ENCODE measurements at places on chromosomes 5 and 9.

- no peak for DNase-seq
These were observed 167.7 kb downstream of the ACTL7B start for GRCh38 chr9:108688051-108688450.

- no peak for DNase-seq
These were observed 244.1 kb upstream of the PRR16 start for GRCh38 chr5:120219988-120220387.

GRCh38 chr9:133640160-133640559 is 4.0 kb downstream of the DBH start:
- no peak for DNase-seq

DNA sequence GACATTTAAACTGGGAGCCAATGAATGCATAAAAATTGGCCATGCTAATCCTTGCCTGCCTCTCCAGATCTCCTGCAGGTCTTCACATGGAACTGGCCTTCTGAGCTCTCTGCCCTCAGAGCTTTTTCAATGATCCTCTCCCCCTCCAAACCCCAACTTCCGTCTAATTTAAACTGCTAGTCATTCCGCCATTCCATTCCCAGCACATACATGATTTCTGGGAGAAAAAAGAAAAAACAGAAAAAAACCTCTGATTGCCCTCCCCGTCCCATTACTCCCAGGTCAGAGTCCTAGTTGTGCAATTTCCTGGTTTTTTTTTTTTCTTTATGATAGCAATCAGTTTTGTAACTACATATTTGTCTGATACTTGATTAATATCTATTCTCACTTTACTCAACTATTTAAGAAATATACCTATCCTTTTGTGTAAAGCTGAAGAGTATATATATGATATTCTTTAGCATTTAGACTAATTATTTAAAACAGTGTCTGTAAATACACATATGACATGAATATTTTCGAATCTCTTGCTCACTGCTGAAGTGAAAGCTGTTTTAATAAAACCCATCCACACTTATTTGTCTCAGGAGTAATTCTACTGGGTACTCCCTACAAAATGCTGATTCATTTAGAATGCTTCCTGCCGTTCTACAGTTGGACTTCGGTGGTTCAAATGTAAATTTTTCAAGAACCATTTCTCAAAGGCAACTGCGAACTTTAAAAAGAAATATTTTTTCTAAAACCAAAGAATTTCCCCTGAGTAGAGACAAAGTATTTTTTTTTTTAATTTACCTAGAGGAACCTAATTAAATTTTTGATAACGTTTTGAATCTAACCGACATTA is 1.6 kb downstream of the HINT1 start:
- no peak for DNase-seq

GRCh38 chr9:2396622-2397285 is 224.8 kb upstream of the VLDLR start:
- no peak for DNase-seq

GRCh38 chr5:150342583-150342982 is 14.9 kb upstream of the TCOF1 start:
- no peak for DNase-seq

DNA sequence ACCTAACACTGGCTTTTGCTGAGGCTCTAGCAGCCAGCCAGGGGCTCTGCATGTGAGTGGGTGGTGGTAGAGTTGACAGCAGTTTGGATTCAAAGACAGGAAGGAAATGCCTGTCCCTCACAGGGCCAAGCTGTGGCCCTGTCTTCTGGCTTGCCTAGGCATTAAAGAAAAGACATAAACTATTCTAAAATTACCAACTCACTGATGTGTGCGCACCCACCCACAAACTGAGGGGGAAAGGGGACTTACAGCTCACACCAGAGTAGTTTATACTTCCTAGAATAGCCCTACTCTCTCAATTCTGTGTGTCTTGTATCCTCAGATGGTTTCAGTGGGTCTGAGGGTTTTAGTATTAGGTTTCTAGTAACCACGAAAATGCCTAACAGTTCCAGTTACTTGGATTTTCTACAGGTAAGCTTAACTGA is 18.3 kb upstream of the IL13 start:
- no peak for DNase-seq

DNA sequence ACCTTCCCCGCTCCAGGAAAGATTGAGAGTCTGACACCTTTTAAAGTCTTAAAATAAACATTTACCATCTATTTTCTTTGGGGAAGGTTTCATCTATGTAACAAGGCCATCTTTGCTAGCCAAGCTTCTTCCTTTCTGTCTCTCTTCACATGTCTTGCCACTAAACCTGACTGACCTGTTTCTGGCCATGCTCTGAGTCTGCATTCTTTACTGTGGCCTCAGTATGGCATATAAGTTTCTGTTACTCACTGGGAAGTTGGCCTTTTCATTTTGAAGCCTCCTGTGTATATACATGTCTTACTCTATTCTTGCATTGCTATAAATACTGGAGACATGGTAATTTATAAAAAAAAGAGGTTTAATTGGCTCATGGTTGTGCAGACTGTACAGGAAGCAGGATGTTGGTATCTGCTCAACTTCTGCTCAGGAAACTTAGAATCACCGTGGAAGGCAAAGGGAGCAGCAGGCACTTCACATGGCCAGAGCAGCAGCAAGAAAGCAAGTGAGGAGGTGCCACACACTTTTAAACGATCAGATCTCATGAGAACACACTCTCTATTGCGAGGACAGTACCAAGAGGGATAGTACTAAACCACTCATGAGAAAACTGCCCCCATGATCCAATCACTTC is 48.1 kb downstream of the KCNV2 start:
- DNase-seq, result no peak

GRCh38 chr5:39342460-39342859 is 21.8 kb downstream of the C9 start:
- no peak for DNase-seq

DNA sequence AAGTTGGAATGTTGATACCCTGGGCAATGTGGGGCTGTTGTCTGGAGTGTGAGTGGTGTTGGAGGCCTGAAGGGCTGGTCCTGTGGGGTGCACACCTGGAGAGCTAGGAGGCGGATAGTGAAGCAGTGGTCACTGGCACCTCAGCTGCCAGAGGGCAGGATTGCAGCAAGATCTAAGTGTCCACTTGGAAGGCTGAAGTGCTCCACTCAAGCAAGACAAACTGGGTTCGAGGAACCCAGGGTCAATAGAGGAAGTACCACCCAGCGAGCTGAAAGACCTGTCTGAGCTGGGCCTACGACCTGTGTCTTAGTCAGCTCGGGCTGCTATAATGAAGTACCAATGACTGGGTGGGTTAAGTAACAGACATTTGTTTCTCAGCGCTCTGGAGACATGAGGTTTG is 39.7 kb upstream of the TJP2 start:
- no peak for DNase-seq

GRCh38 chr5:155508673-155509072 is 495.1 kb downstream of the KIF4B start:
- no peak for DNase-seq

DNA sequence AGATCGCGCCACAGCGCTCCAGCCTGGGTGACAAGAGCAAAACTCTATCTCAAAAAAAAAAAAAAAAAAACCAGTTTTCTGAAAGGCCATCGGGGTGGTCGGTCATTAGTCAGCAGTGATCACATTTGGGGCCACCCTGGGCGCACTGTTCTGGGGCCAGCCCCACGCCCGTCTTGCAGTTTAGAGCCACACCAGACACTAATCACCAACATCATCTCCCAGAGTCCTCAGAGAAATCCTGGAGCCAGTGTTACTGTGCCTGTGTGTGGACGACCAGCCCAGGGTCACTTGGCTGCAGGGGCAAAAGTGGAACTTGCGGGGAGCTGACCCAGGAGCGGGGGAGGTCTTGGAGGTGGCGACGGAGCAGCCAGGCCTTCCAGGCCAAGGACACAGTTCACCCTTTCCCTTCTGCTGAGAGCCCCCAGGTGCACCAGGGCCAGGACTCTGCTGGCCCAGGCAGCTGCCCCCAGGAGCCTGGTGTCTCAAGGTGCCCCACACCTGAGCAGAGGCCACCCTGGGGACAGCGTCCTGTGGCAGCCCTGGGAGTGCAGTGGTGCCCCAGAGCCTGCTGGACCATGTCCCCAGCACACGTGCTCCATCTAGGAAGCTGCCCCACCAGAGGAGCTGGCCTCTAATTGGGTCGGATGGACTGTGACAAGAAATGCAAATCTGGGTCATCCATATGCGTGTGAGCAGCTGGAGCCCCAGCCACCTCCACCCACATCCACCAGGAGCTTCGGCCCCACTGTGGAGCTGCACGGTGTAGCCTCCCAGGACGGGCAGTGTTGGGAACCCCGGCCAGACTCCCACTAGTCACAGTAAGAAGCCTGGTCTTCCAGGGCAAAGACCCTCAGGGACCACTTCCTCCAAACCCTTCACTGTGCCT is 51.1 kb downstream of the NEK6 start:
- no peak for DNase-seq

DNA sequence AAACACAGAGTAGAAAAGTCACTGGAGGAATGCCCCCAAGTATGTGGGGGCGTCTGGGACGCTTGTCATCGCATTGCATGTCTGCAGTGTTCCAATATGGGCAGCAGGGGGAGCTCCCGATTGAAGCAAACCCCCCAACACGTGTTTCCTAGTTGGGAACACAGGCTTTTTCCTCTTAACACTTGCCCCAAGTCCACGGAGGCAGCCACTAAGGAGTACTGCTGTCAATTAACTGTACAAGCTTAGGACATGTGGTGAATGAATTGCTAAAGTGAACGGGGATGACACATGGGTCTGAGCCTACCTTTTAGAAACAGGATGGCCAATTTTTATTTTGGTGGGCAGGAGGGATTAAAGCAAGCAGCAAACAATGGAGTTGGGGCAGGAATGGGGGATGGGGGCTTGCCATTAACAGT is 2.2 kb downstream of the GABRB2 start:
- no peak for DNase-seq

DNA sequence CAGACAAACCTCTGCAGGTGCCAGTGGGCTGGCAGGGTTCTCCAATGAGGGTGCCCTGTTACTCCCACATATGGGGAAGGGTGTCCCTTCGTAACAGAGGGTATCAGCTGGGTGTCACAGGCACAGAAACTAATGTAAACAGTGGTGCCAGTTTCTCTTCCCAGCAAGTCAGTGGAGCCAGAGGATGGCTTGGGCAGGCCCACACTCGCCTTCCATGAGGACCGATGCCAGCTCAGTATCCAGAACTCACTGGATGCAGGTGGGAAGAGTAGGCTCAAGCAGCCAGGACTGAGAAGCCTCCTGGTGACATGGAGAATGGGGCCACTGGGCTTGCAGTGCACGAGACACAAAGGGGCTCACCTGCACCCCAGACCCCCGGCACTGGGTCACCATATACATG is 30.4 kb downstream of the FSTL4 start:
- DNase-seq, result no peak

DNA sequence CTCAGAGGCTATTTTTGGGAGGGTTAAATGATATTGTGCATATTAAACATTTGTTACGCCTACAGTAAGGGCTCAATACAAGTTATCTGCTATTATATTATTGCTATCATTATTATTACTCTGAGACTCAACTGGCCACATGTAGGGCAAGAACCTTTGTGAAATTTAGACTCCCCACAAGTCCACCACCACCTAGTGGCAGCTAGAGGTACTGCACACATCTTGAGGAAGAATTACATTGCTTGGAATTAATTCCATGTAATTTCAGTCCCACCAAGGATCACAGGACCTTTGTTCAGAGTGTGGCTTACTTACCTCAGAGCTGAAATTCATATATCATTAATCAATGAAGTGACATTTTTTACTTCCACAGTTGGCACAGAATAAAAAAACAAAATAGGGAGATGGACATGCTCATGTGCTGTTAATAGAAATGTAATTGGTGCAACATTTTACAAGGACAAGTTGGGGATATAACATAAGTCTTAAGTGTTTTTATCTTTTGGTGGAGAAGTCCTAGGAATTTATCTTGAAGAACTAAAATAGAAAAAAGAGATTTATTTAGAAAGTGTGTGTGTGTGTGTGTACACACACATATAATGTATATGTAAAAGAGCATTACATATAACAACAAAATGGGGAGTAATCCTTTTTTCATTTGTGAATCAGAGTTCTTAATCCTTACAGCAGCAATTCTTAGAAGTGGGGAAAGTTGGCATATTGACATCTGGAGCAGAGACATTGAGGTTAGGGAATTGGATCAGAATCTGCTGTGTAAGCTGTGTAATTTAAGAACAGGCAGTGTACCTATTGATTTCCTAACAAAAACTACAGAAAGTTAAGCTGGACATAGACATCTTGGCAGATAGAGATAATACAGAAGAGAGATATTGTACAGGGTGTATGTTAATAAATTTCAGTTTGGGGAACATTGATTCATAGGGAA is 11.2 kb downstream of the MSANTD3 start:
- peak; percentile 50 for DNase-seq

DNA sequence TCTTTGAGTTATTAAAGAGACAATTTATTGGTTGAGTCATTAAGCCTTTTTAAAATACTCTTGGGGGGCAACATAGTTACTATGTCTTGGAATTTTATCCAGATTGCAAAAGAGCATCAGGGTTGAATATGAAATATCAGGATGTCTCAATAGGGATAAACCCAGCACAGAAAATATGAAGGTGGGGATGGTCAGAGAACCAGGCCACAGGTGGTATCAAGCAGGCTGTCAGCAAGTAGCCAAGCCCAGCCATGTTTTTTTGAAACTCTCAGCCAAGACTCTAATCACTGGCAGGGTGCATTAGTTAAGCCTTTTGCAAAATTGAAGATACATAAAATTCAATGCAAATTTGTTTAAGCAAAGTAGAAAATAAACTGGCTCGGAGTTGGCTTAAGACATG is 468.9 kb downstream of the DTWD2 start:
- no peak for DNase-seq

DNA sequence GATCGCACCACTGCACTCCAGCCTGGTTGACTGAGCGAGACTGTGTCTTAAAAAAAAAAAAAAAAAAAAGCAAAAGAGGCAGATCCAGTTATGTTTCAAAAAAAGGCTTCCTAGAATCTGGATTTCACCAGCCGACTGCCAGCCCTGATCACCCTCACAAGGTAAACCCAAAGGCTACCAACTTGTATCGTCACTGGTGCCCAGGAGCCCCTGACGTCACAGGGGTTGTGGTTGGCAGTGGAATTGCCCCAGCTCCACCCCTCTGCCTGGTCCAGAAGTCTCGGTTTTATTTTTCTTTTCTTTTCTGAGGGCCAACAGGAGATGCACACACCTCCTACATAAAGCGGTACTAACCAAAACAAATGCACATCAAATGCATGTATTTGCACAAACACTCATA is 6.0 kb upstream of the LMX1B start:
- no peak for DNase-seq
